ENCODE measurements at places on chromosomes 3 and 15. TPM values are rescaled to one million over a fixed set of nuclear protein-coding genes. Genes with fewer than 3 reads are reported as not detected.

DNA sequence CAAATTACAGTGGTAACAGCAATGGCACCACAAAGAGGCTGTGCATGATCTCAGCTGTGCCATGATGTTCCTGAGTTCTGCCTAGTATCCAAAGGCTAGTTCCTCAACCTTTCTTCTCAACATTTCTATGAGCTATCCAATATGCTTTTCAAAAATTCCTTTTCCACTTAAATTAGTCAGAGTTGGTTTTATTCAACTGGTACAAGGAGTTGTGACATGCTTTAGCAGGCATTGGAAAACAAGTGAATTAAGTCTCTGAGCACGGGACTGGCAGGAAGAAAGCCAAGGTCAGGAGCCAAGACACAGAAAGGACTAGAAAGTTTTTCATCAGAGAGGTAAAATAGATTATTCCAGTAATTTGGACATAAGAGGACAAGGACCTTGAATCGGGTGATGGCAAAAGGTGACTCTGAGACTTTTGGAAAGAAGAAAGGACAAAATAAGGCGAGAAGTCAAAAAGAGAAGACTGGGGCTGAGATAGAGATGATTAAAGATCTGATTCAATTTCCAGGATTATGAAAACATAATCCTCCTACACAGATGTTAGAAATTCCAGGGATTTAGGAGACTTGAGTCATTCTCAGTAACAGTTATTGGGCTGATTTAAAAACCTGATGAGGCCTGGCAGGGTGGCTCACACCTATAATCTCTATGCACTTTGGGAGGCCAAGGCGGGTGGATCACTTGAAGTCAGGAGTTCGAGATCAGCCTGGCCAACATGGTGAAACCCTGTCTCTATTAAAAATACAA, 36.1 kb downstream of the PBRM1 start:
- DNase-seq = no peak

Gene TEX55
- polyA plus RNA-seq = not detected

- no peak for DNase-seq
Observed at GRCh38 chr3:190911382-190911781, 48.9 kb upstream of the GMNC start.

DNA sequence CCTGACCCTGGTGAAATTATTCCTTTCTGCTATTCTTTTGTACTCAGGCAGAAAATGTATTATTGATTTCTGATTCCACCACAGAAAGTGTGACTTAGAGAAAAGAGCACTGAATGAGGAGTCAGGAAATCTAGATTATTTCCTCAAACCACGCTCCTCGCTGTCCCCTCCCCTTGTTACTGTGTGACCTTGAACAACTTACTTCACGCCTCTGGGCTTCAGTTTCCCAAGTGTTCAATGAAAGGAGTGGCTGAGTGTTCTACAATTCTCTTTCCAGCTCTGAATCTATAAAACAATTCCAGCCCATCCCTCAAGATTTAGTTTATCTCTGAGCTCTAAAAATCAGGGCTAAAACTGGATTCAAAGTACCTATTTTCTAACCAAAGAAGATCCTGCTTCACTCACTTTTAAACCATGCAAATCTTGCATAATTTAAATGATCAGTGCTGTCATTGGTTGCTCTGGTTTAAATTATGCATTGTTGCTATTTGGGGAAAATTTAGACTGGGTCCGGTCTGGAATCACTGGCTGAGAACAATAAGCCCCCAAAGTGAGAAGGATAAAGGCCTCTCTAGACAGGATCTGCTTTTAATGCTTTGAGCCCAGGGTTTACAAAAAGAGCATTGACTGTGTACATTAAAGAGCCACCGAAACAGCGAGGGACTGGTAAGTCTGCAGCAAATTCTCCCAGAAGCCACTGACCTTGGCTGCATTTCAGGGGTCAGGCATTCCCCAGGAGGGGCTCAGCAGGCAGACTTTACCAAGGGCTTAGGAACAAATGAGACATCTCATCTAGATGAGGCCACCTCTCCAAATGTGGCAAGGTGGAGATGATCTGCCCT, 3.2 kb downstream of the TNIK start:
- DNase-seq = no peak

Gene TRH
- 0.03 TPM for polyA plus RNA-seq

DNA sequence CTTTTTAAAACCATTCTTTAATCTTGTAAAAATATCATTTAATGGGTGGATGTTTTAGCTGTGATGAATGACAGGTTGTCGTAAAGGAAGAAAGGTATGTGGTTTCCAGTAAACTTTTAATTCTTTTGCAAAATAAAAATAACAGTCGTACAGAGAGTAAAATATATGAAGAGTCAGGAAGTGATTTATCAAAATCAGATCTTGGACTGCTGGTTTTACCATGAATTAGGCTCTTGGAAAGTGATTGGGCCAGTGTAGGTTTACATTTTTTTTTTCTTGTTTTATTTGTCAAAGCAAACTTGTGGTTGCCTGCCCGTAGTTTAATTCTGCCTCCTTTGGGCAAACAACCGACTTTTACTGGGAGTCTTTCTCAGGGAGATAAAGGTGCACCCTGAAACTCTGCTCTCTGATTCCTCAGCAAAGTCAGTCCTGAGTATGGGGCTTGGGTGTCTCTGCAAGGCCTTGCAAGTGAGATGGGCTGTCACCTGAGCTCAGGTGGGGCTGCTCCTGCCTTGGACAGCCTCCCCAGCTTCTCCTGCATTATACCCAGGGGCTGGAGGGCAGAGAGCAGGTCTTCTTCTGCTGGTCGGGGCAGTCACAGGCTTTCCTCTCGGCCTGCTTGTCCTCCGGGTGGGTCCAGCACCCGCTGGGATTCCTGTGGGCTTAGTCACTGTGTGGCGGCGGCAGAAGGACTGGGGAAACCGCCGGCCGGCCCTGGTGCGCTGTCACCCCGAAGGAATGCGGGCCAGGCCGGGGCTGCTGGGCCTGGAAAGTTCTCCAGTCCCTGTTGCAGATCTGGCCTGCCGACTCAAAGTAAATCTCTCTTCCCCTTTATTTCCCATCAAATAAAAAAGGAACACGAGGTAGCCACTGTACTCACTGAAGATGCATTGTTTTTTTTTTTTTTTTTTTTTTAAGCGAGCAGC, 79.0 kb downstream of the IGF1R start:
- DNase-seq = peak; percentile 97

GRCh38 chr3:169579116-169579710, 84.3 kb downstream of the MECOM start:
- no peak for DNase-seq

Gene ZNF502
- 1.8 TPM for polyA plus RNA-seq

GRCh38 chr3:100263583-100263982, 2.8 kb downstream of the TBC1D23 start:
- DNase-seq = no peak

GRCh38 chr15:85955501-85956391, 123.9 kb upstream of the AGBL1 start:
- DNase-seq = no peak

- no peak for DNase-seq
Observed at GRCh38 chr3:77682162-77682561, 642.3 kb downstream of the ROBO2 start.

Gene IL17RC
- polyA plus RNA-seq = 9.9 TPM

DNA sequence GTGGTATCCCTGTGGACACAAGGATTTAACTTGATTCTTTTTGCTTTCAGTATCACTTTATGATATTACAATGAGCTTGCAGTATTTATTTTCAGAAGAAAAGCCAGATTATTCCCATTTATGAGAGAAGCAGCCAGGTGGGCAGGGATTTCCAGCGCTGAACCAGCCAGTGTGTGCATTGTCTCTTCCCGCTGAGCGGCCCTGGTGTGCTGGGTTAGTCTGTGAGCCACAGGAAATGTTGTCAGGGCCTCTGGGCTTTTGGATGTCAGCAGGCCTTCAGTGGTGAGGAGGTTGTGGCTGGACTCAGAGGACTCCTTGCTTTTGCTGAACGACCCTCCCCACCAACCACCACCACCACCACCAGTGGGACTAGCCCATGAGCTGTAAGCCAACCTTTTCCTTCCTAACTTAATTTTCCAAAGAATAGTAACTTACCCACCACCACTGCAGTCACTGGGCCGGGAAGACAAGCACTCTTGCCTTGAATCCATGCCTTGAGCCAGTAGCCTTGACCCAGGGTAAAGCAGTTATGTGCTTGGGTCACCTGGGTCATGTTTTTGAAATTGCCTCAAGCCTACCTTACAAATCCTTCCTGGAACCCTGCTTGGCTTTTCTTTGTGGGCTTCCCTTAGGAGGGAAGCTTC, 33.1 kb downstream of the FLNB start:
- peak; percentile 65 for DNase-seq

- DNase-seq = no peak
Observed at GRCh38 chr3:142981108-142981507, 17.6 kb upstream of the PAQR9 start.

- peak; percentile 73 for DNase-seq
Observed at GRCh38 chr3:112394003-112394640, 61.2 kb downstream of the CD200 start.

DNA sequence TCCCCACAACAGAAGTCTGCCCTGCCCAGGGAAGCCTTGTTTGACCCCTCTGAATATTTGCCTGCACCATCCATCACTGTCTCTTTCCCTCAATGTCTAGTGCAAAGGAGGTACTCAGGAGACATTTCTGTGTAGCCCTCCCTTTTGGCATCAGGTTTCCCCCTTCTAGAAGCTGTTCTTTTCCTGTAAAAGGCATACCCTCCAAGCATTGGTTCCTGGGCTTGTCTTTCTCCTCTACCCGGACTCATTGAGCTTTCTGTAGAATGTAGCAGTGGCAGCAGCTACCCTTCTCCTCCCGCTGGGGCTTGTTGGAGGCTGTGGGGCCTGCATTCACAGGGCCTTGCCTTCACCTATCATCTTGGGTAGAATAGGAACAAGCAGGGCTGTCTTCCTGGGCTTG, 63.5 kb downstream of the CTDSPL start:
- DNase-seq = no peak

Gene AQP9
- 0.60 TPM for polyA plus RNA-seq

Gene ONECUT1
- not detected for polyA plus RNA-seq

DNA sequence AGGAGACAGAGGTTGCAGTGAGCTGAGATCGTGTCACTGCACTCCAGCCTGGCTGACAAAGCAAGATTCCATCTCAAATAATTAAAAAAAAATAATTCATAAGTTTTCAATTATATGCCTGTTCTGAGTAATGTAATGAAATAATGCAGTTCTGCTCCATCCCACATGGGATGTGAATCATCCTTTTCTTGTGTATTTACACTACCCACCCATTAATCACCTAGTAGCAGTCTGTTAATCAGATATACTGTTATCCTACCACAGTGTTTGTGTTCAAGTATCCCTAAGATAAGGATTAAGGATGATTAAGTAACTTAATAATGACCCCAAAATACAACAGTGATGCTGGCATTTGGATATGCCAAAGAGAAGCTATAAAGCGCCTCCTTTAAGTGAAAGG, 38.8 kb downstream of the PIGB start:
- no peak for DNase-seq

- DNase-seq = no peak
Observed at GRCh38 chr3:27345959-27346865, 23.0 kb downstream of the NEK10 start.

DNA sequence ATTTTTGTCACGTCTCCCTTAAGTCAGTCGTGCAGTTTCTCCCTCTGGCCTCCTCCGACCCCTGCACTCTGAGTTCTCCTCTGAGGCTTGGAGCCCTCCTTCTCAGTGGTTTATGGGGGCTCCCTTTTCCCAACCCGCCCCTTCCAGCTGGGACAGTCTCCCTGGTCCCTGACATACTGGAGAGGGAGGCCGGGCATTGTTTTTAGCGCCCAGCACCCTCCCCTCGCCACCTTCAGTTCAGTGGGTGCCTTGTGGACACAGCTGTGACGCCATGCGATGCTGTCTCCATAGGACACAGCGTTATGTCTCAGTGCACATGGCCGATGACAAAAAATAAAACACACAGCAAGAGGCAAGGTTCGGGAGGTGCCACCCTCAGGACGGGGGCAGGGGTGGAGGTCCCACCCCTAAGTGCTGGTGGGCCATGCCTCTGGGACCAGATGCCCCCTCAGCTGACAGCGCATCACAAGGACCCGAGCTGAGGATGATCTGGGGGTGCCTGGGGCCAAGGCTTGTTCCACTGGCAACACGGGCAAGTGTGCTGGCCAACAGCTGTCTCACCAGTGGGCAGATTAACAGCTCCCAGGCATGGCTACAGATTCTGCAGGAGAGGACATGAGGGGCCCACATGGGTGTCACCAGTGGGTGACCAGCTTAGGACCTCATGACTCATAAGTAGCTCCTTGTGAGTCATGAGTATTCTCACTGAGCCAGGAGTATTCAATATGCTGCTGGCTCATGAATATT, 81.6 kb downstream of the PLXNA1 start:
- peak; percentile 47 for DNase-seq

Gene UROC1
- not detected for polyA plus RNA-seq

GRCh38 chr3:126995926-126996512, 13.1 kb downstream of the PLXNA1 start:
- no peak for DNase-seq

Gene TARS3
- 4.8 TPM for polyA plus RNA-seq

- DNase-seq = no peak
Observed at GRCh38 chr3:165130708-165131107, 52.4 kb upstream of the SI start.

DNA sequence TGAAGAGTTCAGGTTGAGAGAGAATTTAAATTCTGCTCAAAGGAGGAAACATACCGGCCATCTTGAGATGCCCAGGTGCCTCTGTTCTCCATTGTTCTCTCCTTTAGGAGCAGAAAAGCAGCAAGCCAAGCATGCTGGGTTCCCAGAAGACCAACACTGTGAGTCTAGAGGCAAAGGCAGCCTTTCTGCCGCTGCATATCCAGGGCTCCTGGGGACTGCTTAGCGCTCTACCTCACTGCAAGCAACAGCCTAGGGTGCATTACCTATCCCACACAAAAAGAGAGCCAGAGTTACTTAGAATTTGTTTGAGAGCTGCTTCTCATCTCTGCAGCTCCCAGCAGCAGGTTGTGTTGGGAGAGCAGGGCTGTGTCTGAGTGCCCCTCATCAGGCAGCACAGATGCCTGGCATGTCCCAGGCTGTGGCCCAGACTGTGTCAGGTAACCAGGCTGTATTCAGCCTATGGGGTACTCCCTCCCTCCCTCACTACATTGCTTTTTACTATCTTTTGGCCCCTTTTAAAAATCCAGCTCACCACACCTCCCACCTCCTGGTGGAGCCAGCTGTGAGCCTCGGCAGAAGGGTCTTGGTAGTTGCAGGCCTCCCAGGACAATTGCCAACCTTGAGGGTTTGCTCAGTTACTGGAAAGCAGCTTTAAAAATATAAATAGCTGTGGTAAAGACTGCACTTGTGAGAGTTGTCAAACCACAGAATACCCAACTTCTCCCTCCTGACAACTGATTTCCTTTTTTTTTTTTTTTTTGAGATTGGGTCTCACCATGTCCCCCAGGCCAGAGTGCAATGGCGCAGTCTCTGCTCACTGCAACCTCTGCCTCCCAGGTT, 30.2 kb downstream of the BCL2L10 start:
- no peak for DNase-seq

Gene WDR93
- 0.04 TPM for polyA plus RNA-seq
